ENCODE measurements at places on chromosomes 5 and 9.
A peak's percentile ranks its signal among the peaks of the same experiment; 100 is the strongest.

DNA sequence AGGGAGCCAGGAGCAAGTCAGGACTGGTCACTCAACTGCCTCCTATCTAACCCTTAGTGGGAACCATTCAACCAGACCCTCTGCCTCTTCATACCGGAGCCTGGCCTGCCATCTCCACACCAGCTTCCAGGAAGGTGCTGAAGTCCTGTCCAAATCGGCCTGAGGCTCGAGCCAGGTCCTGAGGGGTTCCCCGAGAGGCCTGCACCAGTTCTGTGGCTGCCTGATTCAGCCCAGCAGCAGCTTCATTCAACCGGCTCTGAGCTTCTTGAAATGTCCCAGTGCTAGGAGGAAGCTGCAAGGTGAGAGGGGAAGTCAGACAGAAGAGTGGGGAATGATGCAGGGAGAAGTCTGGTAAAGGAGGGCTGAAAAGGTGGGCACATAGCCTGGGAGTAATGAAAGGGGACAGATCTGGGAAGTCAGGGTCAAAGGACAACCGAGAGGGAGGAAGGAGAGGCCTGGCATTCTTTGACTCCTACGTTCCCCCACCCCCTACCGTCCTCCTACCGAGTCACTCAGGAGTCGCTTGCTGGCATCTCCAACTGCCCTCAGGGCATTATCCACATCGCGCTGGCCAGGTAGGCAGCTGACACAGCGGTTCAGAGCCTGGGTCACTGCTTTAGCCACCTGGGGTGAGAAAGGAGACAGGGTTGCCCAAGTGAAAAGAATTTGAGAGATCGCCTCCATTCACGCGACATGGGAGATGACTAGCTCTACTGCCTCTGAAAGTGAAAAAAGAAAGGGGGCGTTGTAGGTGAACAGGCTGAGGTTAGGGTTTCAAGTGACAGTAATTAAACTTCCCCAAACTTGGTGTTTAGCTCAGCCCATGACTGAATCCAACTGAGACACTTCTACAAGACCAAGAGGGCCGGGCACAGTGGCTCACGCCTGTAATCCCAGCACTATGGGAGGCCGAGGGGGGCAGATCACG is 20.2 kb downstream of the TLN1 start:
- peak; percentile 48 for DNase-seq

- DNase-seq = peak; percentile 73
Observed at GRCh38 chr9:98074115-98074990, 17.8 kb downstream of the NANS start.

DNA sequence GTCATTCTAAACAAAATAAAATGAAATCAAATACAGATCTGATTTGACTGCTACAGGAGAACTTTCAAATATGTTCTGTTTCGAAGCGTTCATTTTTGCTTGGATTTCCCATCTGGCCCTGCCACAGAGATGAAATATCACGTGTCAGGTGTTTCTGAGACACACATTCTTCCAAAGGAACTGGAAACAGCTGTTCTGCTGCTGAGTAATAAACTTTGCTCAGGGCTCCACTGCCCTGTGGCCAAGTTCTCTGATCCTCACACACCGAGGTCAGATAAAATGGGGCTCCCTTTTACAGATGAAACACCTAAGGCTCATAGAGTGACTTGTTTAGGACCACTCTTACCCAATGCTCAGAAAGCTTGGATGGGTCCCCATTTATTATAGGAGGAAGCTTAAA is 42.5 kb downstream of the FRMPD1 start:
- DNase-seq = no peak

GRCh38 chr5:1111727-1112289 is at the start of gene SLC12A7:
TSS of gene SLC12A7 (minus strand) at chr5:1112063. CDS start at chr5:1111991, 72 bp downstream.
- DNase-seq = peak; percentile 86

DNA sequence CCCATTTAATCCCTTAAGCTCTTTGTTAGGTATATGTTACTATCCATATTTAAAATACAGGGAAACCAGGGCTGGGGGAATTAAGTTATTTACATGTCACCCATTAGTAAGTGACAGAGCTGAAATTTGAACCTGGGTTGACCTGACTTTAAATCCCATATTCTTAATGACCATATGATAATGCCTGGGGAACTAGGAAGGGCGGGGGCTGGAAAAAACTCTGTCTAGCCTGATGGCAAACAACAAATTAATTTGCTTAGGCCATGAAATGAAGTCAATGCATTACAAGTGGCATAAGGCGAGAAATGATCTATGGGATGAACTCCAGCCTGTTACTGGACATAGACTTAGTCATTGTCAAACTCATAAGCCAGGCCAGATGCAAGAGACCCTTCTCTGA is 325.7 kb upstream of the WWC1 start:
- no peak for DNase-seq

Data from GM20000 (cell line).